ENCODE measurements at places on chromosomes 7 and 10.

- DNase-seq: no peak
Measured at GRCh38 chr7:122219253-122219865, 75.3 kb upstream of the AASS start.

DNA sequence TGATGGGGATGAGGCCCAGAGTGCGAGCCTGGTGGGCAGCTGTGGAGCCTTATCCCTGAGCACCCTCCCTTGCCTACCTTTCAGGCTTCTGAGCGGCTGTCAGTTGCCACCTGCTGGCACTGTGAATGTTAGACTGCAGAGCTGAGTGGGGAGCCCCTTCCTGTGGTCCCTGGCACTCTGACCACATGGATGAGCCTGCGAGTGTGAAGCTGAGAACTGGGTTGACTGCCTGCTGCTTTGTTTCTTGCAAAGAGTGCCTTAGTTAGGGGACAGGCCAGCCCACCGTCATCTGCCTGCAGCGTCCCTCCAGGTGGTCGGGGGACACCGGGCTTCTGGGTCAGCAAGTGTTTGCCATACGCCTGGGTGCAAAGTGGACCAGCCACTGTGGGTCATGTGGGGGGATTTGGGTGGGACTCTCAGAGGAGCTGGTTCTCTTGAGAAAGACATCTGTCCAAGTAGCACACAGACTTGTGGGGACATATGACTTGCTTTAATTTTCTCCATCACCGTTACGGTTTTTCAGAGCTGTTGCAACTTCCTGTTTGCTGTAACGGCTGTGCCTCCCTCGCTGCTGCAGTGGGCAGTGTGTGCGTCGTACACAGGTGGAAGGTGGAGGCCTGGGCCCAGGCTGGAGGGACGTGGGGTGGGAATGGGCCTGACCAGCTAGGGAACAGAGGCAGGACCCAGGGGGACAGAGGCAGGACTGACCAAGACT, 13.7 kb downstream of the INPP5A start:
- DNase-seq: peak; percentile 69

GRCh38 chr7:50531401-50531911, 33.7 kb downstream of the DDC start:
- DNase-seq: peak; percentile 58

DNA sequence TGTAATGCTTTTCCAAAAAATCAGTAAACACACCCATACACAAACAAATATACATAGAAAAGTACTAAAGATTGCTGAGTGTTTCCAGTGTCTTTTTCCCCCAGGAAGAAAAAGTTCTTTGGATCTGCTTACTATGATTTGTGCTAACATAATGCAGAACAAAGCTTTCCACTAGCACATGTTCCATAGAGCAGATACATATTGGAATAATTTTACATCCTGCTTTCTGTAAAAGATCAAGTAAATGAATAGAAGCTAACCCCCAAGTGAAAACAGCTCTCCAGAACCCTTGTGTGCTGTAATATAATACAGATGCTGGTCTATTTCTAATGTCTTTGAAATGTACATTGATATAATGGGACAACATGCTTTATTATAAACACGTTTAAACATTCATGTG, 125.5 kb downstream of the PON1 start:
- no peak for DNase-seq

GRCh38 chr10:51382181-51382580, 307.9 kb downstream of the PRKG1 start:
- DNase-seq: no peak

- no peak for DNase-seq
Measured at GRCh38 chr7:129247087-129247486, 22.3 kb downstream of the AHCYL2 start.

All from activated CD4-positive, alpha-beta T cell treated with anti-CD3 and anti-CD28 coated beads for 36 hours (primary cell).